ENCODE measurements at places on chromosomes 11 and 22. TPM values are rescaled to one million over a fixed set of nuclear protein-coding genes. Genes with fewer than 3 reads are reported as not detected.

Gene C22orf42
- polyA plus RNA-seq: not detected

Gene RFPL1
- polyA plus RNA-seq: not detected

Gene GDPD4
- polyA plus RNA-seq: not detected

Gene ATF4
- 67.7 TPM for polyA plus RNA-seq

Gene TUB
- not detected for polyA plus RNA-seq

Gene OR52N4
- polyA plus RNA-seq: not detected

Gene GAL3ST1
- polyA plus RNA-seq: not detected

Gene GPR83
- polyA plus RNA-seq: 0.14 TPM

Gene SEC14L3
- not detected for polyA plus RNA-seq

Gene ADORA2A
- 97.3 TPM for polyA plus RNA-seq

Gene MFRP
- polyA plus RNA-seq: not detected

All from CD4-positive, CD25-positive, alpha-beta regulatory T cell (primary cell).